Activated T-helper 1 cell treated with anti-CD3 and anti-CD28 coated beads, Interleukin-12 subunit alpha, Interleukin-12 subunit beta, Interleukin-2, Interleukin-4 antibody, amounts not matched to agents 30 ng/mL and 10 ng/mL and 1 ng/mL, durations not matched to agents 14 hours and 24 hours and 36 hours (primary cell): ENCODE measurements at places on chromosomes 3 and 15.

DNA sequence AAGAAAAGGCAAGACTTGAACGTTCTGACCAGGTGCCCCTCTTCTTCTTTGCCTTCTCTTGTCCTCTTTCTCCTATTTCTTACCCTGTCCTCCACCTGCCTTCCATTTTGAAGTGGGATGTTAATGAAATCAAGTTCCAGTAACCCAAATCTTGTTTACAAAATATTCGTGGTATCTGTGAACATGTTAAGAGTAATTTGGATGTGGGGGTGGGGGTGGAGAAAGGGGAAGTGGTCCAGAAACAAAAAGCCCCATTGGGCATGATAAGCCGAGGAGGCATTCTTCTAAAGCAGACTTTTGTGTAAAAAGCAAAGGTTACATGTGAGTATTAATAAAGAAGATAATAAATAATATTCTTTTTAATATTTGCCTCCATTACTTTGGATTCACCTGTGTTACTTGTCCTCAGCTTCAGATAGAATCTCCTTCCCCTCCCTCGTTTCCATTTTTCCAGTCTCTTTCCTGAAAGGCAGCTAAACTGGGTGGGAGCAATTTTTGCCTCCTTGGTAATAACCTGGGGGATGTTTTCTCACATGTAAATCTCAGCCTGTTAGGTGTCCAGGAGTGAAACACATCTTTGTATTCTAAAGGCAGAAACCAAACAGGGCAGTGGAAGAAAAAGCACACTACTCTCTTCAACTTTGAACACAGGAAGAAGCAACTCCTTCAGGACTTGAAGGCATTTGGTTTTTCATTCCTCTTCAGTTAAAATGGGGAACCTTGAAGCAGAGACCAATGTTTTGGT lies 3.2 kb downstream of the CHST2 start:
- H3K4me1 ChIP-seq, result peaks cover 38% of the 10 kb centered on the region
- H3K27ac ChIP-seq, result no peak overlapping the region
- DNase-seq, result no peak
- H3K27me3 ChIP-seq, result peaks cover 8% of the 10 kb centered on the region
- H3K36me3 ChIP-seq, result peaks cover 4% of the 10 kb centered on the region

DNA sequence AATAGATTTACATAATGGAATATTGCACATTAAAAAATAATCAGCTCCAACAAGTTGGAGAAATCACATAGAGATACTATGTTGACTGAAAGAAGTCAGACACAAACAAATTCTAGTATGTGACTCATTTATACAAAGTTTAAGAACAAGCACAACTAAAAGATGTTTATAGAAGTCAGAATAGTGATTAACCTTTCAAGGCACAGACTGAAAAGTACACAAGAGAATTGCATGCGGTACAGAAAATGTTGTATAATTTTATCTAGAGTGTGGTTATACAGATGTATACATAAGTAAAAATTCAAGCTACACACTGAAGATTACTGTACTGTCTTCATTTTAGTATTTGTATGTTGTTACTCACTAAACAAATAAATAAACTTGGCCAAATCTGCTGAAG lies 19.3 kb upstream of the ATOSA start:
- no peak for DNase-seq
- H3K27me3 ChIP-seq, result peaks cover 8% of the 10 kb centered on the region
- H3K27ac ChIP-seq, result no peak overlapping the region

DNA sequence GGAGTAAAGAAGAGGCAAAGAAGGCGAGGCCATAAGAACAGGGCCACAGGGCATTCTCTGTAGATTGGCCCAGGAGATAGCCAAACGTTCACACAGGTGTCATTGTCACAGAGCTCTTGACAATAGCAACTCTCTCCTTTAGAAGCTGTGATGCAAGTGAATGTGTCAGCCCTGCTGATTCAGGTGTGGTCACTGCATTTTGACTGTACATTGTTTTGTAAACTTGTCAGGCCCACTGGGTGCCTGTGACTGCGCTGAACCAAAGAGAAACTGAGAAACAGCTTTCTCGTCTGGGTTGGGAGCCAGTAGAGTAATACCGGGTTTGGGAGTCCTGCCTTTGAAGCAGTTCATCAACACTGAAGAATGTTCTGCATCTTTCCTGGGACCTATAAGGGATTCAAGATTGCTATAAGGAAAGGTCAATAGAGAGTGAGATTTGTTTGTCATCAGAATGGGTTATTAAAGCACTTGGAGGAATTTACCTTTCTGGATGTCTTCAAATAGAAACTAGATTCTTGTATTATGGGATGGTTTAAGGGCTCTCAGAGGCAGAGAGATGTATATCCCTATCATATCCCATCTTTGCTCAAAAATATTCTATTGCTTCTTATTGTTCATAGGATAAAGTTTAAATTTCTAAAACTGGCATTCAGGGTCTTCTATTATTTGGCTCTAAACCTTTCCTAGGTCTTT lies 45.4 kb downstream of the TMEM45A start:
- H3K36me3 ChIP-seq, result no peaks in the 10 kb centered on the region
- H3K27ac ChIP-seq, result no peak overlapping the region
- no peaks in the 10 kb centered on the region for H3K4me1 ChIP-seq
- DNase-seq, result no peak
- no peak overlapping the region for H3K4me3 ChIP-seq
- peaks cover 2% of the 10 kb centered on the region for H3K27me3 ChIP-seq

GRCh38 chr3:67361323-67361722 lies 293.1 kb downstream of the SUCLG2 start:
- H3K36me3 ChIP-seq, result no peaks in the 10 kb centered on the region
- no peak for DNase-seq
- no peaks in the 10 kb centered on the region for H3K27me3 ChIP-seq
- no peak overlapping the region for H3K27ac ChIP-seq
- peaks cover 30% of the 10 kb centered on the region for H3K4me1 ChIP-seq
- no peak overlapping the region for H3K4me3 ChIP-seq

DNA sequence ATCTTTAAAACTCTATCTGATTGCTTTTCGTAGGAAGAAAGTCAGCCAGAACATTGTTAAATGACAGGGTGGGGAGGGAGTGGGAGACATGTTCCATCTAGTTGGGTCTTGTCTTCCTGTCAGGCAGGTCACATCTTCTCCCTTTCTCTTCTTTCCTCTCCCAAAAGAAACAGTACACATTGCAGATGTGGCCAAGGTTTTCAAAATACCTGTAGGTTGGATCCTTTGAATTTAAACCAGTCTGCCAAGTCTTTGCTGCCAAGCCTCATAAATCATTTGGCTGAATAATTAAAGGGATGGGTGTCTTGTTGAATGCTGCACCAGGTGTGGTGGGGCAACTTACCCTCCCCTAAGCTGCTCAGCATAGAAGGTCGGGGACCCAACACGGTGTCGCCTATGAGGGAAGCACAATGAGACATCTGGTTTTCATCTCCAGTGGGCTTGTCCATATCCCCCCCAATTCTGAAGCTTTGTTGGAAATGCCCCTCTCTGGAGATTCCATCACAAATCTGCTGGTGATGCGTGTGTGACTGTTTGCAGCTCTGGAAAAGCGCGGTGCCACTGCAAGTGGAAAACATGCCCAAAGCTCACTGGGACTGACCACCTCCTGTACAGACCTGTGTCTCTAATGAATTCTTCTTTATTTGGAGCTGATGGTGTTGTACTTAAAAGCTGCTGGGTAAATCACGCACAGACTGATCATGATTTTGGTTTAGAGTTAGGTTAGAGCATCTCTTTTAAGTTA lies 112.6 kb downstream of the FILIP1L start:
- peaks cover 19% of the 10 kb centered on the region for H3K4me1 ChIP-seq
- H3K27ac ChIP-seq, result no peak overlapping the region
- no peaks in the 10 kb centered on the region for H3K27me3 ChIP-seq
- no peak overlapping the region for H3K4me3 ChIP-seq

GRCh38 chr3:167602041-167602440 lies 51.7 kb downstream of the WDR49 start:
- H3K4me1 ChIP-seq, result no peaks in the 10 kb centered on the region
- H3K27ac ChIP-seq, result no peak overlapping the region
- no peak for DNase-seq
- H3K4me3 ChIP-seq, result no peak overlapping the region
- no peaks in the 10 kb centered on the region for H3K36me3 ChIP-seq

GRCh38 chr15:60093273-60094067 lies 89.4 kb downstream of the FOXB1 start:
- H3K27me3 ChIP-seq, result peaks cover 12% of the 10 kb centered on the region
- peaks cover 3% of the 10 kb centered on the region for H3K36me3 ChIP-seq
- H3K4me3 ChIP-seq, result no peak overlapping the region

- H3K27me3 ChIP-seq, result no peaks in the 10 kb centered on the region
- H3K4me1 ChIP-seq, result peaks cover 58% of the 10 kb centered on the region
- no peak overlapping the region for H3K4me3 ChIP-seq
- H3K27ac ChIP-seq, result no peak overlapping the region
- no peak for DNase-seq
Observed at GRCh38 chr15:63218100-63218808, 28.8 kb downstream of the RAB8B start.

- DNase-seq, result no peak
- H3K4me3 ChIP-seq, result no peak overlapping the region
- peaks cover 25% of the 10 kb centered on the region for H3K27me3 ChIP-seq
- no peak overlapping the region for H3K27ac ChIP-seq
Observed at GRCh38 chr3:46700772-46701171, 420 bp upstream of the TMIE start.

- no peaks in the 10 kb centered on the region for H3K4me1 ChIP-seq
- no peak overlapping the region for H3K4me3 ChIP-seq
- H3K36me3 ChIP-seq, result no peaks in the 10 kb centered on the region
Observed at GRCh38 chr3:42841332-42841731, 32.1 kb downstream of the ACKR2 start.

DNA sequence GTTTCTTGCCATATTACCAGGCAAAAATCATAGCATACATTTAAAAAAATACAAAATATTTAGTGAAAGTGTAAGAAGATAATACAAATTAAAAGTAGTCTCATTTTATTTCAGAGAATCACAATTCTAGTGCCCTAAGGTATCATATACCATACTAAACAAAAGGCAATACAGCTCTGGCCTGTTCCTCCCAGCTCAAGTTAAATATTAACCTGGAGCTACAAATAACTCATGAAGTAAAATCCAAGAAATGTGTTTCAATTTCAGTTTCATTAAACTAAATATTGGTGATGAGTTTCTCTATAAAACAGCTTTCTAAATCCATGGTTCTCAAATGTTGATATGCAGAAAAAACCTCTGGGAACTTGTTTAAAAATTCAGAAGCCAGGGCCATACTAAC lies 67.7 kb downstream of the INO80 start:
- no peaks in the 10 kb centered on the region for H3K27me3 ChIP-seq
- no peak overlapping the region for H3K27ac ChIP-seq
- peaks cover 42% of the 10 kb centered on the region for H3K36me3 ChIP-seq
- H3K4me3 ChIP-seq, result no peak overlapping the region

DNA sequence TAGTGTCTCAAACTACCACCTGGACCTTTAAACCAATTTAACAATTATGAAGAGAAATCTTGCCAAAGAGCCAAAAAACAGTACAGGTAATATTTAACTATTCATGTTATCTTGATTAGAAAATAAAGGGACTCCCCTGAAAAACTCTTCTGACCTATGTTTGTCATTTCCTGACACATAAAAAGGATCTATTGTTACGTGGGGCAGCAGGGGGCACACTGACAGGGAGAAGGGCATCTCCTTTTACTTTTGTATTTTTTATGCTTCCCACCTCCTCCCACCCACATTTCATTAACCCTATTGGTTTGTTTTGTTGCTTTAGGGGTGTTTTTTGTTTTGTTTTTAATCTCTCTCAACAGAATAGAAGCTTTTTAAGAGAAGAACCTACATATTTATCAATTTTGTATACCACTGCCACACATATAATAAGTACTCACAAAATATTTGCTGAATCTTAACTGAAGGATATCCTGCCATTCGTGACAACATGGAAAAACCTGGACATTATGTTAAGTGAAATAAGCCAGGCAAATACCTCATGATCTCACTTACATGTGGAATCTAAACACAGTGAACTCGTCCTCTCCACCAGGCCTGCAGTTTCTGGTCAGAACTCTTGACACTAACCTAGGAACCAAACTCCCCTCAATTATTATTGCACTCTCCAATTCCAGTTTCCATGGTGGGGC lies 17.7 kb downstream of the STAG1 start:
- no peaks in the 10 kb centered on the region for H3K27me3 ChIP-seq
- H3K27ac ChIP-seq, result no peak overlapping the region
- DNase-seq, result no peak
- no peak overlapping the region for H3K4me3 ChIP-seq
- peaks cover 32% of the 10 kb centered on the region for H3K4me1 ChIP-seq
- H3K36me3 ChIP-seq, result peaks cover 3% of the 10 kb centered on the region

- peaks cover 4% of the 10 kb centered on the region for H3K27me3 ChIP-seq
- no peak overlapping the region for H3K27ac ChIP-seq
- H3K4me1 ChIP-seq, result peaks cover 25% of the 10 kb centered on the region
- H3K4me3 ChIP-seq, result no peak overlapping the region
- DNase-seq, result no peak
Observed at GRCh38 chr15:39250001-39250400, 330.9 kb upstream of the THBS1 start.

- H3K4me3 ChIP-seq, result no peak overlapping the region
- DNase-seq, result no peak
- H3K27ac ChIP-seq, result no peak overlapping the region
- H3K4me1 ChIP-seq, result peaks cover 24% of the 10 kb centered on the region
- no peaks in the 10 kb centered on the region for H3K27me3 ChIP-seq
Observed at GRCh38 chr3:30439451-30440053, 166.8 kb upstream of the TGFBR2 start.

DNA sequence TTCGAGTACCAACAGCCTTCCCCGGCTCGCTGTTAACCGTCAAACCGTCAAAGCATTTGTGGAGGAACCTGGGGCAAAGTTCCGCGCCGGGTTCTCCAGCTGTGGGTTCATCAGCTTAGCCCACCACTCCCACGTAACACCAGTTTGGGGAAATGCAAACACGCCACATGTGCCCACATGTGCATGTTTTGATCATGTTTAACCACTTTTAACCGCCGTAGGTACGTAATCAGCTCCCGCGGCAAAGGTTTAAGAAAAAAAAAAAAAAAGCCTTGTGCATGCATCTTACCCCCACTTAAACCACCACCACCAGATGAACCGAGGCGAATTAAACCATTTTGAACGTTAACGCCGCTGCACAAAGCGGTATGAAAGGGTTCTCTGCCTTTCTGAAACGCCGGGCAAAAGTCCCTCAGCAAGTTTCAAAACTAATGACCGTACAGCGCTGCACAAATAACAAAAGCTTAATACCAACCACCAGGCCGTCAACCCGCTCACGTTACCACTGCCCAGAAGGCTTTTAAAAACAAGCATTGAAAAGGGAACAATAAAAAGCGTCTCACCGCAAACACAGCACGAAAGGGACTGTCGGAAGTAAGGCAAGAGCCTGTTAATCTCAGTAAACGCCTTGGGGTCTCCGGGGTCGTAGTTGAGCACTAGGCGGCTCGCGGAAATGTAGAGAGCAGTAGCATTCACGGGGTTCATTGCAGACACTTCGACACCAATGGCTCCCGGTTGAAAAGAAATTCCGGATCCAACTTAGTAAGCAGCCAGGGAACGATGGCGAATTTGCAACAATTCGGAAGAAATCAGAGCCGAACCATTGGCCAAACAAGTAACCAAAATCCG lies 1.5 kb downstream of the MSL2 start:
- H3K27me3 ChIP-seq, result no peaks in the 10 kb centered on the region
- peak overlapping the region; percentile 96 for H3K27ac ChIP-seq
- H3K36me3 ChIP-seq, result peaks cover 32% of the 10 kb centered on the region
- peak; percentile 51 for DNase-seq
